ENCODE measurements at places on chromosomes 2 and 18. TPM values are rescaled to one million over a fixed set of nuclear protein-coding genes. Genes with fewer than 3 reads are reported as not detected.

Gene ELOA2
- total RNA-seq = not detected

Gene CTIF
- total RNA-seq = 29.0 TPM

Gene SERPINB2
- total RNA-seq = 35.0 TPM

Gene IL1RN
- total RNA-seq = 147 TPM

Gene LRRTM1
- total RNA-seq = not detected

Gene BBS5
- total RNA-seq = 24.1 TPM

Gene SPHKAP
- 0.48 TPM for total RNA-seq

Gene IL1A
- total RNA-seq = 1.1 TPM

Gene RBKS
- 1.0 TPM for total RNA-seq

Gene POTEC
- not detected for total RNA-seq

Gene KIAA2012
- 0.16 TPM for total RNA-seq

Gene RFX8
- total RNA-seq = not detected

Gene DPY30
- 59.2 TPM for total RNA-seq

Gene CNRIP1
- 8.9 TPM for total RNA-seq

Gene KIF3C
- total RNA-seq = 5.8 TPM

Gene ASAP2
- total RNA-seq = 22.0 TPM

Gene AAMP
- 153 TPM for total RNA-seq

Gene CGREF1
- 4.2 TPM for total RNA-seq

Gene RGPD3
- total RNA-seq = 0.34 TPM

Gene GPR35
- total RNA-seq = 7.5 TPM

Gene PLEKHH2
- 77.3 TPM for total RNA-seq

Gene SS18
- 251 TPM for total RNA-seq

Gene SLC11A1
- 2.9 TPM for total RNA-seq

Gene MZT2A
- total RNA-seq = 35.4 TPM

Gene DSG2
- 13.9 TPM for total RNA-seq

Gene PROKR1
- not detected for total RNA-seq

Gene TMEM198
- total RNA-seq = 1.9 TPM

Gene TGFA
- 45.4 TPM for total RNA-seq

Gene CFAP65
- not detected for total RNA-seq

Gene COX5B
- total RNA-seq = 457 TPM

Gene MALT1
- 38.2 TPM for total RNA-seq

Gene GLI2
- 6.7 TPM for total RNA-seq

Gene LCT
- total RNA-seq = not detected

Gene TMEM247
- not detected for total RNA-seq

Gene GKN2
- total RNA-seq = not detected

Gene CD226
- 0.05 TPM for total RNA-seq
